ENCODE measurements at places on chromosomes 2 and 18. TPM values are rescaled to one million over a fixed set of nuclear protein-coding genes. Genes with fewer than 3 reads are reported as not detected.
A peak's percentile ranks its signal among the peaks of the same experiment; 100 is the strongest.

The GATA6 gene
- 35.5 TPM for total RNA-seq

The GALNT3 gene
- total RNA-seq = 2.5 TPM

The KCNJ13 gene
- total RNA-seq = not detected

The LHCGR gene
- 2.7 TPM for total RNA-seq

- H3K4me3 ChIP-seq = no peak overlapping the region
- H3K27ac ChIP-seq = no peak overlapping the region
- no peak for DNase-seq
- no peaks in the 10 kb centered on the region for H3K36me3 ChIP-seq
- no peaks in the 10 kb centered on the region for H3K27me3 ChIP-seq
These were observed 36.0 kb upstream of the CDC42EP3 start for GRCh38 chr2:37707393-37707792.

- DNase-seq = no peak
- H3K27me3 ChIP-seq = no peaks in the 10 kb centered on the region
- no peak overlapping the region for H3K27ac ChIP-seq
These were observed 448.9 kb upstream of the SLC14A2 start for GRCh38 chr18:45166341-45166835.

GRCh38 chr2:11473659-11474433 is 7.9 kb upstream of the E2F6 start:
- DNase-seq = no peak
- no peak overlapping the region for H3K4me3 ChIP-seq
- H3K4me1 ChIP-seq = no peaks in the 10 kb centered on the region
- H3K36me3 ChIP-seq = no peaks in the 10 kb centered on the region
- no peaks in the 10 kb centered on the region for H3K27me3 ChIP-seq

DNA sequence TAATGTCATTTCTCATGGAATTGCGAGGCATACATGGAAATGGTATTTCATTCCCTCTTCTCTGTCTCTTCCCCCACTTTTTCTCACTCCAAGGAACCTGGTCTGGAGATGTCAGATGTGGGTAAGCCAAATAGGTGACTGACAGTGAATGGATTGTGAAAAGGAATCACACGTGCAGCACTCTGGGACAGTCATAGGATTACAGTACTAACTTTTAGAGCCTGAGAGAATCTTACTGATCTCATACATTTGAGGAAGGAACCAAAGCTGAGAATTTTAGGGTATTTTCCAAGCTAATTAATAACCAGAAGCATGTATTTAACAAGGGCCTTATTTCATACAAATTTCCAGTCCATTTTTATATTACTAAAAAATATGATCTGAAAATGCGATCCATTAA is 58.1 kb upstream of the ERBB4 start:
- no peaks in the 10 kb centered on the region for H3K36me3 ChIP-seq
- no peak overlapping the region for H3K27ac ChIP-seq
- no peaks in the 10 kb centered on the region for H3K4me1 ChIP-seq
- H3K4me3 ChIP-seq = no peak overlapping the region
- no peak for DNase-seq

DNA sequence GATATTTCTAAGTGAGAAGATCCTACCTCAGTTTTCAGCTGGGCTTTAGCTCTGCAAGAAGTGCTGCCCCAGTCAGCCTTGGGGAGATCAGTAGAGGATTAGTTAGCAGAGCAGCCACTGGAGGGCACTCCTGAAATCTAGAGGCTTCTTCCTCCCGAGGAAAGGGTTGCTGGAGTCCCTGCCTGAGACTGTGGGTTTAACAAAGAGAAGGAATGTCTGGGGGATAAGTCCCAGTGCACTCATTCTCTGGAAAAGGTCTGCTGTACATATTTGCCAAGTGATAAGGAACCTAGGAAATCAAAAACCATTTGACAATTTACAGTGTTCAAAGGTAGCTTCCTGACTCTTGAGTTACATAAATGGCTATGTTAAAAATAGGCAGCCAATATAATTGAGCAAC is 207.2 kb downstream of the SLC8A1 start:
- peaks cover 62% of the 10 kb centered on the region for H3K4me1 ChIP-seq
- no peaks in the 10 kb centered on the region for H3K27me3 ChIP-seq
- H3K36me3 ChIP-seq = no peaks in the 10 kb centered on the region
- H3K4me3 ChIP-seq = no peak overlapping the region
- peak overlapping the region; percentile 62 for H3K27ac ChIP-seq
- no peak for DNase-seq

DNA sequence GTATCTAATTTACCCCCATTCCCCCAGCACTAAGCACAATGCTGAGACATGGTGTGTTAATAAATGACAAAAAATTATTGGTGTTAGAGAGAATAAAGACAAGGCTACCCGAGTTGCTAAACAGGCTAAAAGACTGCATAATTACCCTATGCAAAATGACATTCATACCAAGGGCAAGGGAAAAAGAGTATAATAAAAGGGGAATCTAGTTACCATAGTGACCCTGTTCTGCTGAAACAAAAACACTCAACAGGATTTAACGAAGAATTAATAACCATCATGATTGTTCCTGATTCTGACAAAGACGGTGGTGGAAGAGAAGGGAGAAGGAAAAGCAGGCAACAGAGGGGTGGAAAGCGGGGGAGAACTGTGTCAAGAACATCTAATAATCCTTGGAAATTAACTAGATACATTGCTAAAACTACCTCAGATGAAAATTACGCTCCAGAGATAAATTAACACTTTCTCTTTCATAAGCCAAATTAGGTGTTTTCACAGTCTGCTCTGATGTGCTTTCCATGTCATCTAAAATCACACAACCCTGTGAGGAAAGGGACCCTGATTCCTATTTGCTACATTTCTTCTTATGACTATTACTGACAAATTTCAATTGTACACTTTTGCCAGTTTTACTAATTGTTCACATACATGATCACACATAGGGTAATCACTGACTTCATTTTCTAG is 25.5 kb downstream of the TTR start:
- H3K4me3 ChIP-seq = no peak overlapping the region
- no peak overlapping the region for H3K27ac ChIP-seq
- no peaks in the 10 kb centered on the region for H3K36me3 ChIP-seq
- DNase-seq = no peak
- H3K27me3 ChIP-seq = no peaks in the 10 kb centered on the region
- peaks cover 8% of the 10 kb centered on the region for H3K4me1 ChIP-seq

DNA sequence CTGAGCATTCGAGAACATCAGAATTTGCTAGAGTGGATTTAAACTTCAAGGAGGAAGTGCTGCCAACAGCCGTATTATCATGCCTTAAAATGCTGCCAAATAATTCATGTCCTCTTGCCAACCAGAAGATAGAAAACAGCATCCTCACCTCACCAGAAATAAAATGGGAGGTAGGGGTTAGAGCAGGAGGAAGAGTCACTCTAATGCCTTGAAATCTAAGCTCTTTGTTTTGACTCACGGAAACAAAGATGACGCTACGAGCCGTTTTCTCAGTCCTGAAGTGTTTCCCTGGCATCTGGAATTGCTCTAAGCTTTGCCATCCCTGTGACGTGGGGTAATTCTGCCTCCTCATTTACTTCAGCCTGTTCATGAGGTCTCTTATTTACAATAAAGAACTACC is 97.1 kb downstream of the PRPF40A start:
- no peak for DNase-seq
- H3K4me1 ChIP-seq = peaks cover 3% of the 10 kb centered on the region
- peak overlapping the region; percentile 49 for H3K27ac ChIP-seq
- H3K4me3 ChIP-seq = peak overlapping the region; percentile 26
- H3K27me3 ChIP-seq = no peaks in the 10 kb centered on the region

DNA sequence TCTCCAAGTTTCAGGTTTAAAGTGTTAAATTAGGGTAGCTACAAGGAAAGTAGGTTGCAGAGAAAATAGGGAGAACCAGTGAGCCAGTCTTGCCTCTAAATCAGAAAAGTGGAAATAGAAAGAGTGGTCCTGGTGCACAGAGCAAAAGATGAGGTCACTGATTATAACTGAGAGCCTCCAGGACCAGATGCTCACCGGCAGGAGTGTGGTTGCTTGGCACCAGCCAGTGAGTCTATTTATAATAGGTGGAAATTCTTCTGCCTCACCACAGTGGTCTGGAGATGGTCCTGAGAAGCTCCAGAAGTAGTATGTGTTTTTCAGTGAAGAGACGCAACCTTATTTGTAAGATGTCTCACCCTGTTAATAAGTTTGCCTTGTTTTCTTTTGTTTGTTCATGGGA is 373.9 kb upstream of the KCNJ3 start:
- no peak overlapping the region for H3K27ac ChIP-seq
- no peaks in the 10 kb centered on the region for H3K4me1 ChIP-seq
- H3K4me3 ChIP-seq = no peak overlapping the region
- H3K27me3 ChIP-seq = no peaks in the 10 kb centered on the region

GRCh38 chr18:70195014-70195614 is 10.4 kb downstream of the RTTN start:
- no peak for DNase-seq
- H3K36me3 ChIP-seq = peaks cover 85% of the 10 kb centered on the region
- H3K27me3 ChIP-seq = no peaks in the 10 kb centered on the region
- no peak overlapping the region for H3K4me3 ChIP-seq
- H3K27ac ChIP-seq = no peak overlapping the region

DNA sequence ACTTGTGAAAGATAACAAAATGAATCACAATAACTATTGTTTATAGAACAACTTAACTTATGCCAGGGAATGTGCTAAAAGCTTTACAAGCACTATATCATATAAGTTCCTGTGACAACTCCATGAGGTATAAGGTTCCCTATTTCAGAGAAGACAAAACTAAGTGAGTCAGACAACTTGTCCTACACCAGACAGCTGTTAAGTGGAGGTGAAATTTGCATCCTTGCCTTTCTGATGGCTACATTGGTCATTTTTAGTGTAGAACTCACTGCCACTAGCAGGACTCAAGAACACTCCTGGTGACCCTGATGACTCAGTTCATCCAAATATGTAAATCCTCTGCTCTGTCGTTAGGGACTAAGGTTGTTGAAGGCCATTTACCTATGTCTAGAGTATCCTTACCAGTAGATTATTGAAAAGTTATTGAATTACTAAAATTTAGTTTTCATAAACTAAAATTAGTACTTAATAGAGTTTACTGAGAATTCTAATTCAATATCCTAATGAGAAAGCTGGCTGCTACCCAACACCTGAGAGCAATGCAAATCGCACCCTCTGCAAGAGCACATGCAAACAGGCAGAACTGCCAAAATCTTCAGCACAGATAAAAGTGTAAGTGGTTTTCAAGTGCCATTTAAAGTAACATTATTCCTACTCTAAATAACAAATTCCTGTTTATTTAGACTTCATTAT is 636.2 kb downstream of the NRXN1 start:
- DNase-seq = no peak
- no peaks in the 10 kb centered on the region for H3K27me3 ChIP-seq
- no peaks in the 10 kb centered on the region for H3K36me3 ChIP-seq
- no peak overlapping the region for H3K27ac ChIP-seq

GRCh38 chr2:152227969-152228592 is 52.5 kb upstream of the STAM2 start:
- no peak overlapping the region for H3K4me3 ChIP-seq
- peaks cover 23% of the 10 kb centered on the region for H3K4me1 ChIP-seq
- no peaks in the 10 kb centered on the region for H3K36me3 ChIP-seq
- H3K27me3 ChIP-seq = no peaks in the 10 kb centered on the region
- DNase-seq = no peak

All from esophagus muscularis mucosa (tissue), 4 donors.